ENCODE measurements at places on chromosomes 5 and 9.

GRCh38 chr5:127074466-127074865 lies 1.2 kb upstream of the C5orf63 start:
- no peaks in the 10 kb centered on the region for H3K4me1 ChIP-seq
- no peak overlapping the region for H3K4me3 ChIP-seq
- no peak for DNase-seq
- no peak overlapping the region for H3K27ac ChIP-seq

- peak; percentile 64 for DNase-seq
- no peaks in the 10 kb centered on the region for H3K27me3 ChIP-seq
- H3K27ac ChIP-seq = no peak overlapping the region
- no peaks in the 10 kb centered on the region for H3K4me1 ChIP-seq
- no peaks in the 10 kb centered on the region for H3K36me3 ChIP-seq
These were observed 155.8 kb upstream of the SMIM23 start for GRCh38 chr5:171629628-171630349.

DNA sequence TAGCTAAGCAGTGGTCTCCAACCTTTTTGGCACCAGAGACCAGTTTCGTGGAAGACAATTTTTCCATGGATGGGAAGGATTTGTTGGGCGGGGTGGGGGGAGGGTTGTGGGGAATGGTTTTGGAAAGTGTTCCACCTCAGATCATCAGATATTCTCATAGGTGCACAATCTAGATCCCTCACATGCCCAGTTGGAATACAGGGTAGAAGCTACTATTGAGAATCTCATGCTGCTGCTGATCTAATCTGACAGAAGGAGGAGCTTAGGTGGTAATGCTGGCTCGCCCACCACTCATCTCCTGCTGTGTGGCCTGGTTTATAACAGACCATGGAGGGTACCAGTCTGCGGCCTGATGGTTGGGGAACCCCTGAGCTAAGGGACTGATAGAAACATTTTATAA lies 662.7 kb upstream of the RGMB start:
- no peak overlapping the region for H3K27ac ChIP-seq
- H3K27me3 ChIP-seq = no peaks in the 10 kb centered on the region
- no peak overlapping the region for H3K4me3 ChIP-seq
- no peak for DNase-seq
- H3K4me1 ChIP-seq = no peaks in the 10 kb centered on the region

GRCh38 chr5:54480296-54480695 lies 24.8 kb downstream of the HSPB3 start:
- H3K4me3 ChIP-seq = no peak overlapping the region
- no peak for DNase-seq
- H3K4me1 ChIP-seq = no peaks in the 10 kb centered on the region
- no peaks in the 10 kb centered on the region for H3K36me3 ChIP-seq
- H3K27me3 ChIP-seq = no peaks in the 10 kb centered on the region

GRCh38 chr5:176887252-176887849 lies 11.8 kb downstream of the HK3 start:
- no peaks in the 10 kb centered on the region for H3K36me3 ChIP-seq
- no peak overlapping the region for H3K27ac ChIP-seq
- no peaks in the 10 kb centered on the region for H3K27me3 ChIP-seq
- no peak for DNase-seq

- no peaks in the 10 kb centered on the region for H3K27me3 ChIP-seq
- no peak overlapping the region for H3K4me3 ChIP-seq
- no peaks in the 10 kb centered on the region for H3K4me1 ChIP-seq
These were observed 25.1 kb downstream of the CDHR2 start for GRCh38 chr5:176574297-176574591.
